ENCODE measurements at places on chromosomes 6 and 20.

- DNase-seq = no peak
Observed at GRCh38 chr20:33851842-33852466, 40.8 kb downstream of the CHMP4B start.

GRCh38 chr6:2168480-2168879 is 76.9 kb downstream of the GMDS start:
- DNase-seq = no peak

GRCh38 chr6:37882292-37882691 is 62.8 kb downstream of the ZFAND3 start:
- DNase-seq = no peak

DNA sequence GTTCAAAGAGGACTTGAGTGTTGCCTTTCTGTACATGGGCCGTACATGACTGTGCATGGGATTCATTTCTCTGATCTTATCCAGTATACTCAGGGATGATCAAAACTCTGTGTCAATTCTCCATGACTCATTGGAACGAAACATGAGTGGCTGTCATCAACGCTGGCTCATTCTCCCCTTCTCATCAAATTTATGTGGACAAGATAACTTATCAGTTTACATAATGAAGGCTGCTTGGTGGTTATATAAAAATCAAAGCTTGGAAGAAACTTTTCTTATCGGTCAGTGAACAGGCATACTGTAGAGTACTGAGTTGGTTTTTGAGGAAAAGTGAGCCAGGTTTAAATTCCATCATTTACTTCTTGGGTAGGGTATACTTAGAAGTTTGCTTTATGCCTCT is 24.9 kb downstream of the CRISP1 start:
- DNase-seq = no peak

DNA sequence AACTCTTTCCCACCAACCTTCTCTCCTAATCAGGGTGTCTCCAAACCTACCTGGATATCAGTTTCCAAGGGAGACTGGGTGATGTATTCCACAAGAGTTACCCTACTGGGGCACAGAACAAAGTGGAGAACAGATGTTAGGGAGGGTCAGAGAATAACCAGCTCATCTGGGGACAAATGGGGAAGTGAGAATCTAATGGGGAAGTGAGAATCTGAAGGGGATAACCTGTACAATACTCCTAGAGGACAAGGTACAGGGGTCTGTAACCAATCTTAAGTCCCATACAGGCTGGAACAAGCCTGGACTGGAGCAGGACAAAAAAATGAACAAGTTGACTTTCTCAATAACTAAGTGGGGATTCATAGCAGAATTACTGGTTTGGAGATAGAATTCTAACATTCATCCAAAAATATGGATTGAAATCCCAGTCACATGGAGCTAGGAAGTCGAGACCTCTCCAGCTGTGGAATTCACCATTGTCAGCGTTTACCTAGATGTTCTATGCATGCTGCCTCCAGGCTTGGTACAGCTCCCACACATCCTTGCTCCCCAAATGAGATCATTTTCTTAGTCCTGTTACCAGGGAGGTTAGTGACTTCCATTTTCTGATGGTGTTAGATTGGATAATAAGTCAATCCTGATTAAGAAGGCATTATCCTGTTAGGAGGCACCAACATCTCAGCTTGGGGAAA is 214.8 kb upstream of the MOCS1 start:
- DNase-seq = no peak

GRCh38 chr6:34657307-34657978 is 39.1 kb downstream of the ILRUN start:
- no peak for DNase-seq

DNA sequence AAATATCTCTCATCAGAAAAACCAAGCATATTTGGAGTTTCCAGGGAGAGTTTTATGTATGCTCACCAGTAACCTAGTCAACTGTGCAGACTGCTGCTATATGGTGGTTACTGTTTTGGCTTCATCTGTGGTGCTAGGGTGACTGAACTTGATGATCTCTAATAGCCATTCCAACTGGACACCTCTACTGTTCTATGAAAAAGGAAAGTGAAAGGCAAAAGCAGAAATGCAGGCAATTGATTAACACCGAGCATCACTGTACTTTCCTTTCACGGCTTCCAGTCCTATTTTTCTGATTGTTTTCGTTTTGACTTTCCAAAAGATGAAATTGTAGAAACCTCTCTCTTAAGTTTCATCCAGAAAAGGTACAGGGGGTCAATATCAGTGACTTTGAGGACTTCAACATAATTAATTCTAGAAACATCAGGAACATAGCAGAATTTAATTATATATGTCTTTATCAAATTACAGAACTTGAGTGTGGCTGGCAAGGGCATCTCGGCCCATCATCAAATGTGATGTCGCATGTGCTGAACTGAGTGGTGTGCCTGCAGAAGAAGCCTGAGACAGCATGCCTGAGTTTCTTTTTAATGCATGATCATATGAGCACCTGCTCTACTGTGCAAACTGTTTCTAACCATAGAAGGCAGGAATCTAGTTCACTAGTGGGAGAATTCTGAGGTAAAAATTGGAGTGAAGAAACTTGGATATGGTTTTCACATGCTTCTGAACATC is 464.3 kb upstream of the FLRT3 start:
- no peak for DNase-seq

DNA sequence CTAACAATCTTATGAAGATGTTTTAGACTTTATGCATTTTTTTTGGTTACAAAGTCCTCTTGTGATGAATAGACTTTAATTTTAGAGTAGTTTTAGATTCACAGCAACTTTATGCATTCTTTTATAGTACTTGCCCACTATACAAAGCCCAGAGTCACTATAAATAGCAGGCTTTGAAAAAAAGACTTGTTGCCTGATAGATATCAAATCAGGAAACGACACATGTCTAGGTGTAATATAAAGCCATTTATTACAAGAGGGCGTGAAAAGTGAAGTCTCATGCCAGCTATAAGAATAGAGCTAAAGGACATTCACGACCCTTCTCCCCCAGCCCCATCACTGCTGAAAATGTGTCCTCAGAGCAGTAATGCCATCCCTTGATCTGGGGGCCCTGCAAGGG is 78.0 kb upstream of the MRPS10 start:
- no peak for DNase-seq

GRCh38 chr6:18214003-18214402 is 50.3 kb downstream of the DEK start:
- no peak for DNase-seq

GRCh38 chr20:50446351-50447101 is 63.7 kb upstream of the PTPN1 start:
- no peak for DNase-seq

- DNase-seq = no peak
Observed at GRCh38 chr20:53959911-53960578, 110.3 kb downstream of the BCAS1 start.

GRCh38 chr20:24365670-24366069 is 103.8 kb upstream of the SYNDIG1 start:
- DNase-seq = no peak

- no peak for DNase-seq
Observed at GRCh38 chr6:36862164-36862847, 12.3 kb downstream of the PPIL1 start.

- DNase-seq = no peak
Observed at GRCh38 chr6:143200167-143200770, 139.6 kb downstream of the AIG1 start.

GRCh38 chr20:10170261-10170660 is 48.4 kb upstream of the SNAP25 start:
- no peak for DNase-seq

DNA sequence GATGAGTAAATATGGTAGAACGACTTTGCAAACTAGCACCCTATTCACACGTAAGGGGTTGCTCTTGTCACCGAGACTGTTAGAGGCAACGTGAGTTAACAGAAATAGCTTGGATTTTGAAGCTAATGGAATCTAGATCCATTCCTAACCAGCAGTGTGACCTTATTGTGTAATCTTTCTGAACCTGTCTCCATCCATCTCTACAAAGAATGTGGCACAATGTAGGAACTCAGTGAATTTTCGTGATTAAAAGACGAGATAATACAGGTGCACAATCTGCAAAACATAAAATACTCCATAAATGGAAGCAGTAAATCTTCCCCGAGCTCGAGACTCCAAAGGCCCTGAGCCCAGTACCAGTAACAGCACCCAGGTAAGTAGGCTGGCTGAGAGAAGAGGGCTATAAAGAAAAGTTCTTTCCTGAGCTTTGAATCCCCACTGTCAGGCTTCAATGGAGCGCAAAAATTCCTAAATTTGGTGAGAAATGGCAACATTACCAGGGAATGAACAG is 801 bp upstream of the KIFC1 start:
- no peak for DNase-seq

DNA sequence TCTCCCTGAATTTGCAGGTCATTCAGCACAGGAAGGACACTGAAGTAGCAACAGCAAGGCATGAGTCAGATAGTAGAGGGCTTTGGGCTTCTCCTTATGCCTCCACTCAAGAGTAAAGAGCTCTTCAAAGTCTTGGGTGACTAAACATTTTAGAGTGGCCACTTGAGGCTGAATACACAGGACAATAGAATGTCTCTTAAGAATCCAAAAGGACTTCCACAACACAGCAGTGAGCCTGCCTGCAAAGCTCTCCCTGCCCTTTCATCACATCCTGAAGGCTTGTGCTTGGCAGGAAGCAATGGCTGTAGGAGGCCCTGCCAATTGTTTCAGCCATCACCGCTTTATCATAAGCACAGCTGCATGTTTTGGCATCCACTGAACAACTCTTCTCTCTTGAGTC is 36.8 kb downstream of the FOXQ1 start:
- no peak for DNase-seq

DNA sequence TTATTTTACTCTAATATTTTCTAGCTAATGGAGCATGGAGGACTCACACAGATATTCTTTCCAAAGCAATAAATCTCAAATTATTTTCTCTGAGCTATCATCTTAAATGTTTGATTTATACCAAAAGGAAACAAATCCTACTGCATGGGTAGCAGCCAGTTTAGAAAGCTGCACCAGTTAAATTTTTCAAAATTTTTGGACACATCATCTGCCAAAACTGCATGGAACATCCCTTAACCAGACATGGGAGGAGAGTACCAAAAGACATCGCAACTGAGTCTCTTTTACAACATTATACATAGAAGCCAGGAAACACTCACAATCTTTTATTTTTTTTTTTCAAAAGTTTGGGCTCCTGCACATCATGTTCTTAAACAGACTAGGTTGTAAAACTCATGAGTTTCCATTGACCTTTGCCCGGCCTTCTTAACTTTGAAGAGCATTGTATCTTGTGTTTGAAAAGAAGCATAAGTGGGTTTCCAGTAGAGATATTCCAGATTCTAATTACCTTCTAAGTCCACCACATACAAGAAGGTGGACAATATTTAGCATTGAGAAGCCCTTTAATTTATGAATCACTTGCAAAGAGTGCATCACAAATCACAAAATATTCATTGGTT is 87.7 kb upstream of the HMGCLL1 start:
- DNase-seq = no peak

DNA sequence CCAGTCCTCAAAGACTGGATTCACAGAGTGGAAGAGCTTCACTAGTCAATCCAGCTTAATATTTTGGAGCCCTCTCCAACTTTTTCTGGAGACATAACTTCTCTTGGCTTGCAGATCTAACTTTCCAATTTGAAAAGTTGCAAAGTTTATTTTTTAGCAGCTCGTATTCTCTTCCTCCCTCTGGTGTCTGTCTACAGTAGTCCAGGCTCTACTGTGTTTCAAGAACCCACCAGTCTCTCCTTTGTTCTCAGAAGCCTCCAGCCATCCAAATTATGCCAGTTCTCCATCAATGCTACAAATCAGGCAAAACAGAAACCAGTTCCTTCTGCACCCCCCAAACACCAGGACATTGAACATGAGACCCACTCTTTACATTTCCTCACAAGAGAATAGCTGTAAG is 376.1 kb upstream of the OPRM1 start:
- DNase-seq = no peak

DNA sequence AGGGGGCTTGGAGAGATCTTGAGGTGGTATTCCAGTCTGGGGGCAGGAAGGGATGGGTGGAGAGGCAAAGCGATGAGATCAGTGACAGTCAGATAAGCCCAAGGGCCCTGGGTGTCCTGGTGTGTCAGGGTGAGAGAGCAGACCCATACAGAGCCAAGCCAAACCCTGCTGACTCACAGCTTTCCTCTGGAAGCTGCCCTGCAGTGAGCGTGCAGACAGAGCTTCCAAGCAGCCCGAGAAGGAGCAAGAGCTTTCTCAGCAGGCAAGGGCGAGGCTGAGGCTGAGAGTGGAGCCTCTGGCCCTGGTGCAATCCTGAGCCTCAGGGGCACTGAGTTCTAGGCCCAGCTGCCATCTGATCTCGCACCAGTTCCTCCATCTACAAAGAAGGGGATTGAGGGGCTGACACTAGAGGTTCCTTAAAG is 91.1 kb upstream of the HIVEP1 start:
- DNase-seq = no peak

DNA sequence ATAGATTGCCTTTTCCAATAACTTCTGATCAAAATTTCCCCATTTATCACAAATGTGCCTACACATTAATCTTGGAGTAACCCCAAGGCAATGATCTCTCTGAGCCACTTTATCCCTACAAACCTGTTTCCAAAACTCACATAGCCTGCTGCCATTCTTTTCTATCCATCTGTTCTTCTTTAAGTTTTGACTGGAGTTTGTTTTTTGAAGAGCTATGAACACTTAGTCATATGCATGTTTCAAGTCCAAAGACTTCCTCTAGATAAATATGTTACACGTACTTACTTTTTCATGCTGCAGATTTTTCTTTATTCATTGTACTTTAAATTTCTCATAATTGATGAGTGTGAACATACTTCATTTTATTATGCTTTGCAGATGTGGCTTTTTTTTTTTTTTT is 488.9 kb upstream of the CITED2 start:
- DNase-seq = no peak

GRCh38 chr6:44133003-44133931 is 5.9 kb downstream of the TMEM63B start:
- DNase-seq = no peak

- no peak for DNase-seq
Observed at GRCh38 chr6:167093922-167094432, 28.9 kb upstream of the CCR6 start.

All from NCI-H2081 treated with DMSO at 0.1 percent for 48 hours (cell line).